ENCODE measurements at places on chromosomes 11 and 22.
A peak's percentile ranks its signal among the peaks of the same experiment; 100 is the strongest.

GRCh38 chr11:35012467-35013191, 96.2 kb downstream of the PDHX start:
- no peak for DNase-seq

DNA sequence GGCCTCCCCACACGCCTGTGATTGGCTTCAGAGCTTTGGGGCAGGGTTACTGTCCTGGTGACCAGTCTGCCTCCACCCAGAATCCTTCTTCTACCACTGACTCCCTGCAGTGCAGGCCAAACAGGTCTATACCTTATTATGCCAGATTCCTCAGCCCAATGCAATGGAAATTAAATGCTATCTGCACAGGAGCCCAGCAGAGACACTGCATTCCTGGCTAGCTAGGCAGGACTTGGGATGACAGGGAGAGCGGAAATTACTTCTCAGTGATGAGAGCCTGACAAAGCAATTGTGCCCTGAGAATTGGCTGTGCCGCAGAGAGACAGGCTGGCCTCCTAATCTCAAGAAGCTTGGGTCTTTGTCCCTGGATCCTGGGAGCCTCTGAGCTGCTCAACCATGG, 143.8 kb upstream of the NCAM1 start:
- DNase-seq: no peak

DNA sequence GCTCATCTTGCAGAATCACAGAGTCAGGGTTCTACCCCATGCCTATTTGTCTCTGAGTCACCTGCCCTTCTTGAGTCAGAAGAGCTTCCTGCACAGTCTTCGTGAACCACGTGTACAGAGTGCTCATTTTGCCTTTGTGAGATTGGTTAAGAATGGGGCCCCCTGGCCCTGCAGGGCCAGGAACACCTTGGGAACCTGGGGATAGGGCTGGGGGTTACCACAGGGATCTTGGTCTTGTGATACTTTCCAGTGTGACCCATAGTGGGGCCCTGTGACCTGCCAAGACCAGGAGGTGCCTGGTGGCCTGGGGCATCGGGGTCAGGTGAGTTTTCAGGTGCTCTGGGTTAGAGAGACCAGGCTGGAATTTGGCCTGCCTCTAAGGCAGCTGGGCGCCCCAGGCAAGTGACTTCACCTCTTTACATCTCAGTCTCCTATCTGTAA, 9.4 kb downstream of the TMPRSS13 start:
- DNase-seq: no peak

DNA sequence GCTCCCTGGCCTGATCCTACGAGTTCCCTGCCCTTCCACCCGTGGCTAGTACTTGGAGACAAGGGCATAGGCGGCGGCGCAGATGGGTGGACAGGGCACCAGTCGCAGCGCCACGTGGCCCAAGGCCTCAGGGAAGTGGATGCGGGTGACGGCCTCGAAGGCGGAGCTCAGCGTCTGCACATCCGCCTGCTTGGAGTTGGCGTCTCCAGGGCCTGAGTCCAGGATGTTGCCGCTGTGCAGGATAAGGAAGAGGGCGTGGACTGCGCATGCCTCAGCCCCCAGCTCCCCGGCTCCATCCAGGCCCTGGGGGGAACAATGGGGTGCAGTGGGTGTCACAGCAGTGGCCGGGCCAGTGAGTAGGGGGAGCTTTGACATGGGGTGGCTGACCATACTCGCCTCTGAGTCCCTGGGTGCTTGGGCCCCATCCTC, 6.6 kb downstream of the PITPNM1 start:
- DNase-seq: no peak

- no peak for DNase-seq
These were observed 113.8 kb downstream of the CADM1 start for GRCh38 chr11:115390441-115390840.

- DNase-seq: no peak
These were observed 64.4 kb downstream of the MYH9 start for GRCh38 chr22:36323182-36323854.

- no peak for DNase-seq
These were observed 545 bp downstream of the FEN1 start for GRCh38 chr11:61793083-61793828.

DNA sequence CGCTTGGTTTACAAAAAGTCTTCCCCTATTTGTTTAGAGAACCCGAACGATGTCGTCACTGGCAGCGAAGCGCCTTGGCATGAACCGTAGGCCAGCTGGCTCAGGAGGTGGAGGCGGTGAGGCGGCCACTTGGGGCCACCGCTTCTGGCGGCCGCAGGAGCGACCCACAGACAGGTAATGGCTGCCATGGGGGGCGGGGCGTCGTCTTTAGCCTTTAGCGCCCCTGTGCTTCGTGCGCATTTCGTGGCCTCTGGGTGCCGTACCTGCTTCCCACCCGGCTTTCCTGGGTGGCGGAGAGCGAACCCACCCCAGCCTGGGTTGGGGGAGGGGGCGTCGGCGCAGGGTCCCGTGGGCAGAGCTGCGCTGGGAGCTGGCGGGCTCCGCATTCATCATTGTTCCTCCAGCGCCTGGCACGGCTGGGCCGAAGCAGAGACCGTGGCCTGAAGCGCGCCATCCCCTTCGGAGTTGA, 469 bp upstream of the OSBP2 start:
- peak; percentile 66 for DNase-seq

- DNase-seq: peak; percentile 57
These were observed 1.5 kb downstream of the MAP6 start for GRCh38 chr11:75667255-75667830.

- no peak for DNase-seq
These were observed 4.6 kb upstream of the RTCB start for GRCh38 chr22:32416556-32417085.

GRCh38 chr11:17515443-17516176, 28.6 kb downstream of the USH1C start:
- no peak for DNase-seq

DNA sequence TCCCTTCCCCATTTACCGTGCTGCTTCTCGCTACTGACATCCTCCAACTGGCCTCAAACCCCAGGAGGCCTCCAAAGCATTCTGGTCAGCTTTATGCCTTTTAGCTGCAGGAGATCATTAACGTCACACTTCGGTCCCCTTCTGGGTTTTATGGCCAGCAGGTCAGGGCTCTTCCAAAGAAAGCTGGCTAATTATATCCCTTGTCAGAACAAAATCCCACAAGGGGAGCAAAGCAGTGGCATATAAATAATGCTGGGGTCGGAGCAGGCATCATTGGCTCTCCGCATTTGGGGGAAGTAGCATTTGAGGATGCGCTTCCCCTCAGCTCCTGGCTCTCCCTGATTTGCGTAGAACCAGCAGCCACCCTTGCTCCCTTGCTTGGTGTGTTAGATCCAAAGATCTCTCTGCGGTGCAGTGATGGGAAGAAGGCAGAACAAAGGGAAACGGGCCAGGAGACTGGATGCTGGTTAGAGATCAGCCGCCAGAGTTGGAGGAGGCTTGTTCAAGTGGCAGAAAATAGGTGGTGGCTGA, 117.4 kb downstream of the DBX1 start:
- no peak for DNase-seq

DNA sequence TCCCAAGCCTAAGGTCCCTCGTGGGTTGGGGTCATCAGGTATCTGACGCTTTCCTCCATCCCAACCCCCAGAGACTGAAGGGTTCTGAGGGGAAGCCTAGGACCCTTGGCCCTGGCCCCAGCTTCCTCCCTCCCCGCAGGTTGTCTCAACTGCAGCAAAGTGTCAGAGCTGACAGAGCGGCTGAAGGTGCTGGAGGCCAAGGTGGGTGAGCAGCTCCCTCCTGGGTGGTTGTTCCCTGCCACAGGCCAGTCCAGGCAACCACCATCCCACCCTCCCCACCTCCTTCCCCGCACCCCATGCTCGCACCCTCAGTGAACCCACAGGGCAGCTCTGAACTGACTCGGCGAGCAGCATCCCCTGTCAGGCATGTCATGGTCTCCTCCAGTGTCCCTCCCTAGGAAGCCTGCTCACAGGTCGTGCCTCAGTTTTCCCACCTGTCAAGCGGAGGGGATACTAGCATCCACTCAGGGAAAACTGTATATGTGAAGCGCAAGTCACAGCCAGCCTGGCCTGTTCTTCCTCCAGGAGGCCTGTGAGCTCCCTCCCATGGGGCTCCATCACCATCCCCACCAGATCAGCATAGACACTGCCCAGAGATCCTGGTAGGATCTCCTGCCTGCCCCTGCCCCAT, 20.8 kb downstream of the EMID1 start:
- DNase-seq: no peak

DNA sequence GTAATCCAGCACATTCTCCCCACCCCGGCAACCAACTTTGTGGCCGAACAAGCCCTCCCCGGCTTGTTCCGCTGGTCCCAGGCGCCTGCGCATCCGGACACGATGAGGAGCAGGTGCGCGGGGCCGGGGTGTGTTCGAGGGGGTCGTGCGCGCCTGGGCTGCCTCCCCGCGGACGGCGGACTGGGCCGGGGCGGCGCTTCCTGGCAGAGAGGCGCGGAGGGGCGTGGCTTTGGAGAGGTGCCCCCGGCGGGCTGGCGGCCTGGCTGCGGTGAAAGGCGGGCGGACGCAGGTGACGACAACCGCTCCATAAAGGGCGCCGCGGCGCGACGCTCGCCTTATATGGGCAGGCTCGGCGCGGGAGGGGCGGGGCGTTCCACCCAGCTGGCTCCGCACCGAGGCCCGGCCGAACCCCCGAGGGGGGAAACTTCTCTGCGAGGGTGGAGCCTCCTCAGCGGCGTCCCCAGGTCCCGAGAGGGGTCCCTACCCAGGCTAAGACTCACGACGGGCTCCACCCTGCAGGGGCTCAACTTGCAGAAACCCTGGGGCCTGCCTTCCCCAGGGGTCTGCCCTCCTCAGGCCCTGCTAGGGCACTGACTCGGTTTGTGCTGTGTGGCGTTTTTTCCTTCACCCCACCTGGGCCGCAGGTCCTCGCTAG, 26.4 kb downstream of the TXN2 start:
- peak; percentile 88 for DNase-seq

DNA sequence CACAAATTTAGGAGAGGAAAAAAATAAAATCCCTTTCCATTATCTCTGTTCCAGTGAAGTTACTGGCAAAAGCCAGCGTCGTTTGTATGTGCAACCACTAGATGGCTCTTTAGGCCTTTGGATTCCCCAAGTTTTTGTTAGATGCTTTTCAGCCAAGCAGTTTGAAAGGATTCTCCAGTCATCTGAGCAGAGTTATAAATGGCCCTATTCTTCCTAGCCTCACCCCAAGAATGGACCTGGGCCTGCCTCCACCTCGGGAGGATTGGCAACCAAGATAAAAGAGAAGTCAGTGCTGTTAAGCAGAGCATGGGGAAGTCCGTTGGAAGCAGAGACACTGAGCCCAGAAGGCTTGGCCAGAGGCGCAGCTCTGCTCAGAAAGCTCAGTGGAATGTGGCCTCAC, 15.4 kb downstream of the FAM181B start:
- peak; percentile 55 for DNase-seq

GRCh38 chr11:130037058-130037457, 32.6 kb upstream of the APLP2 start:
- no peak for DNase-seq

- no peak for DNase-seq
These were observed 4.9 kb downstream of the TMEM109 start for GRCh38 chr11:60918939-60919265.
